T47D (cell line): ENCODE measurements at places on chromosomes 16 and 17.
A peak's percentile ranks its signal among the peaks of the same experiment; 100 is the strongest.

- no peak for DNase-seq
Observed at GRCh38 chr16:81106826-81107503, 10.8 kb upstream of the GCSH start.

- peak; percentile 89 for DNase-seq
Observed at GRCh38 chr17:42673885-42674754, 2.7 kb downstream of the PLEKHH3 start.

GRCh38 chr16:58366247-58367031, 25.8 kb upstream of the GINS3 start:
- no peak for DNase-seq

- no peak for DNase-seq
Observed at GRCh38 chr17:66992911-66993442, 28.5 kb downstream of the CACNG4 start.

DNA sequence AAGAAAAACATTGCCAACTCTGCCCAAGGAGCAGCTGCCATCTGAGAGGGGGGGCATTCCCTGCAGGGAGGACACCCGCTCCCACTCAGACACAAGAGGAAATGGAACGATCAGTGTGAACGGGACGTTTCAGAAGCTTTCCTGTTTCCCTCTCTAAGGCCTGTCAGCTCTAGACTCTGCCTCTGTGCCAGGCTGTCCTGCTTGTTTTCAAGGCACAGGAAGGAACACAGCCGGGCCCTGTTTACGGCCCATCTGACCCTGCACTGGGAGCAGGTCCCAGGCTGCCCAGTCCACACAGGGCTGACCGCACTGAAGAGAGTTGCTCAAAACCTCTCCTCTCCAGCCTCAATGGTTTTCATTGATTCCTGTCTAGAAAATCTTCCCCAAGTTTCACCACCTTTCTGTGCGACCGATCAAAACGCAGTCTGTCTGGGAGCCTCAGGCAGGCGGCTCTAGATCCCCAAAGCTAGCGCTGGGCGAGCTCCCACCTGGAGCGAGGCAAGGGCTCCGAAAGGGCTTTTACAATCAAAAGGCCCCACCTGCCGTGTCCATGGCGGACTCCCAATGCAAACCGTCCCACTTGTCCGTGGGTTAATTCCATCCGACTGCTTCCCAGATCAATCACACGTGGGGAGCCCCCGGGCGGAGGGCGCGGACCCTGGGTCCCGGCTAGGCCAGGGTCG, 1.5 kb downstream of the PIEZO1 start:
- DNase-seq, result no peak
